Stimulated activated CD4-positive, alpha-beta T cell treated with anti-CD3 and anti-CD28 coated beads, Interleukin-12 subunit alpha, Interleukin-12 subunit beta, amount 100 ng/mL, for 4 hours (primary cell): ENCODE measurements at places on chromosomes 12 and 14.

- no peak for DNase-seq
These were observed 29.2 kb downstream of the ATF7 start for GRCh38 chr12:53596920-53597363.

GRCh38 chr14:57388067-57388466 lies 2.3 kb upstream of the NAA30 start:
- DNase-seq = no peak

- DNase-seq = no peak
These were observed 307.9 kb downstream of the CACNA1C start for GRCh38 chr12:2360630-2361170.

DNA sequence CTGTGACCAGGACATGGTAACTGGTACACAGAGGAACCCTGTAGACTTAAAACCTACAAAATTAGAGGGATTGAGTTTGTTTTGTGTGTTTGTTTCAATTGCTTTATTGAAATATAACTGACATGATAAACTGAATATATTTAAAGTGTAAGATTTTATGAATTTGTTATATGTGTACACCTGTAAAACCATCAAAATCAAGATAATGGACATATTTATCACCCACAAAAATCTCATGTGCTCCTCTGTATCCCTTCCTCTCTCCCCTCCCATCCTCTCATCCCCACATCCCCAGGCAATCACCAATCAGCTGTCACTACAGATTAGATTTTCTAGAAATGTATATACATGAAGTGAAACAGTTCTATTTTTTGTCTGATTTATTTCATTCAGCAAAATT lies 565.5 kb downstream of the NOVA1 start:
- no peak for DNase-seq

DNA sequence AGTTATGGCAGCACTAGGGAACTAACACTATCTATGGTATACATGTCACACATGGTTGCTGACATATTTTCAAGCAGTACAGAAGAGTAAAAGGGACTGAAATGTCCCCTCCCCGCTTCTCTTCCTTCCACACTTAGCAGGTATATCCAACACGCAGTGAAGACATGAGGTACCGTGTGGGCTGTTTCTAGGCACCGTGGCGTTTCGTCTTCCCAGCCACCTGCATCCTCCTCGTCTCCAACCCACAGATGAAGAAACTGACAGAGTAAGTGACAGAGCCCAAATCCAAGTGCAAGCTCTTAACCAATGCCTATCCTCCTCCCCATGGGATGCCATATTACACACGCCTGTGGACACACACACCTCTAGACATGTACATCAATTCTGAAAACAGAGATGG lies 32.4 kb downstream of the SLC8B1 start:
- DNase-seq = no peak

DNA sequence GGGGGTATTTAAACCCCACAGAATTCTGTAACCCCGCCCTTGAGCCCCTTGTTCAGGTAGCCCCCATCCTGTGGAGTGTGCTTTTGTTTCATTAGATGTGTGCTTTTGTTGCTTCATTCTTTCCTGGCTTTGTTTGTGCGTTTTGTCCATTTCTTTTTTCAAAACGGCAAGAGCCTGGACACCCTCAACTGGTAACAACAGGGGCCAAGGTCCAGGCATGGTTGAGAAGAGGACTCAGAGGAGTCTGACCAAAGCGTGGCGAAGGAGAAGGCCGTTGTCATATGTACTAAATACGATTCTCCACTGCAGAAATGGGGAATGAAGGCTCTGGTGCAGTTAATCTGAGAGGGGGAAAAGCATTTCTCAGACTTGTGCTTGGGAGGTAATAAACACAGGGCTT lies 46.0 kb upstream of the GNPNAT1 start:
- DNase-seq = no peak

DNA sequence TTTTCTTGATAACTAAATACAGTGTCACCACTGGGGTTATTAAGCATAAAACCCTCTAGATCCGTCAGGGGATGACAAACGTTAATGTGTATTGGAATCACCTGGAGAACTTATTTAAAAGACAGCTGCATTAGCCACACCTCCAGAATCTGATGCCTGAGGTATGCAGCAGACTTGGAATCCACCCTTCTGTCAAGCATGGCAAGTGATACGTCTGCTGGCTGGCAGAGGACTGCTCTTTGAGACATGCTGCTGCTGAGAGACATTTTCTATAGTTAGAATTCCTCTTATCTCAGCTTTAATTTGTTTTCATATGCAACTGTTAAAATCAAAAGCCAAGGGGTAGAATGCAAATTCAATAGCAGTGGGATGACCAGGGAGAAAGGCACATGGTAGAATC lies 496.3 kb downstream of the NELL2 start:
- no peak for DNase-seq

GRCh38 chr12:31570880-31571279 lies 20.1 kb downstream of the DENND5B start:
- DNase-seq = no peak

DNA sequence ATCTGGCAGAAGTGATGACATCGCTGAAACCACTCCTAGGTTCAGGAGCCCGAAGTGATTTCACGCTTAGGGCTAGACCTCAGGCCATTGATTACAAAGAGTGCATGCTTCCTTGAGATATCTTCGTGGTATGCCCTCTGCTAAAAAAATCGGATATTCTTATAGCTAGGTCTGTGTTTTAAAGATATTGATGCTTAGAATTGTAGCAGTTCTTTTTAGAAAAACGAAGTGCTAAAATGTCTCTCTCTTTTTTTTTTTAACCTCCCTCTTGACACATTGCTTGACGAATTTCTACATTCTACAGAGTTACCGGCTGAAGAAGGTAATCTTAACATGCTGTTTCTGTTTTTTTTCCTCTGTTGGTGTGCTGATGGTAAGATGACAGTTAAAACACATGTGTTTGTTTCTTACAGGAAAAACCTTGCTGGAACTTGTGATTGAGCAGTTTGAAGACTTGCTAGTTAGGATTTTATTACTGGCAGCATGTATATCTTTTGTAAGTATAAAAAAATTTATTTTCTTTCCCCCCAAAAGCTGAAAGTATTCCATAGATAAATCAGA lies 1.3 kb downstream of the ATP2A2 start:
- DNase-seq = no peak

DNA sequence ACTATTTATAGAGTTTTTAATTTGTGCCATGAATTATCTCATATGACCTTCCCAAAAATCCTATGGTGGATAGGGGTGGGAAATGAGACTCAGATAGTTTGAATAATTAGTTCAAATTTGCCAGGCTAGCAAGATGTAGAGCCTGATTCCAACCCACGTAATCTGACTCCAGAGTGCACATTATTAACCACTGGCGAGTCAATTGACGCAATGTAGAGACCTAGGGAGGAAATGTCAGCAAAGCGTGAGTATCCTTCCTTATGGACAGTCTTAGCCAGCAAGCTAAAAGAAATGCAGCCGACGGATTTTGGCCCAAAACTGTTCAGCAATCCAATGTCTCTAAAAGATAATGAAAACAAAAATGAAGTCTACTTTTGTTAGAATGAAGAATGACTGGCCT lies 193.3 kb upstream of the KRR1 start:
- no peak for DNase-seq

- no peak for DNase-seq
These were observed 195.9 kb upstream of the PLEKHG7 start for GRCh38 chr12:92506891-92507290.

DNA sequence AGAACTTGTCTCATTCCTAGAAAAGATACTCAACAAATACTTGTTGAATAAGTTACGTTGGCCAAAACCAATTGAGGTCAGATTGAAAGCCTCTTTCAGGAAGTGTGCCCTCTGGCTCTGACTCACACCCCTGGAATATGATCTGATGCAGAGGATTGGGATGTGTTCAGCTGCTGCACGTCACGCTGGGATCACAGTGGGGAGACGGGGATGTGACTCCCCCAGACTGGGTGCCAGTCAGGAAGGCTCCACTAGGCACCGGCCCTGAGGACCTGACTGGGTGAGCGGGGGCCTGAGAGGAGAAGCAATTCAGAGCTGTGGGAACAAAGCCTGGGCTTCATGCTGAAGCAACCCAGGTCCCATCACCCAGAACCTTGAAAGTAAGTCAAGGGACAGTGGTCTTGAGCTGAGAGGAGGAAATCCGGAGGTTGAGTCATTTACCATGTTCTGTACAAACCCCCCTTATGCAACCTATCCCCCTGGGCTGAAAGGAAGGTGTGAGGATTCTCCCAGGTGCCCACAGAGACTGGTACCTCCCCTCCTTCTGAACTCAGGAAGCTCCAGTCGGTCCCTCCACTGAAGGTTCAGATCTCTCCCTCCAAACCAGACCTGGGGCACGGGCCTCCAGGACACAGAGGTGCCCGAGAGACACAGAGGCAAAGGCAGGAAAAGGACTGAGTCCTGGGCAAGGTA lies 3.9 kb downstream of the CEBPE start:
- DNase-seq = no peak

DNA sequence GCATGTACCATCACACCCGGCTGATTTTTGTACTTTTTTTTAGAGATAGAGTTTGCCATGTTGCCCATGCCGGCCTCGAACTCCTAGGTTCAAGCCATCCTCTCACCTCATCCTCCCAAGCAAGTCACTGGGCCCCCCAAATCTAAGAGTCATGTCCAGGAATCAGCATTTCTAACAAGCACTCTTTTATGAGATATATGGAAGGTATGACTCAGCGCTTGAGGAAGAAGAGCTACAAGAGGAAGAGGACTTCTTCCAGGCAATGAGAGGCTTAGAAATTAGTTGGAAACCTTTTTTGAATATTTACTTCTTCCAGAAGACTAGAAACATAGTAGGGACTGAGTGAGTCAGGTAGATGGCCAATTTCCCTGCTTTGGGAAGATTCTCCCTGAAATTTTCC lies 114.5 kb downstream of the HMGA2 start:
- DNase-seq = no peak

DNA sequence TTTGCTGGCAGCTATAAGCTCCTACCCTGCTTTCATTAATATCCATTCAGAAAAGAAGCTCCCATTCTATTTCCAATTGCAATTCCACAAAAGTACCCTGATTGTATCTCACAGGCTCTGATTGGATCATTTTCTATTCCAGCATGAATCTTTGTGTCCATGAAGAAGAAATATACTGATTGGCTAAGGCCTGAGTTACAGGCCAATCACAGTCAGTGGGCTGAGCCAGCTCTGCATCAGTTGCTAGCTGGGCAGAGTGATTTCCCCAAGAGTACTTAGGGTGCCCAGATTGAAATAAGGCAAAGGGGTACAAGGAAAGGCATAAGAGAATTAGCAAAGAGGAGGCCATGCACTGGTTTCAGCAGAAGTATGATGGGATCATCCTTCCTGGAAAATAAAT lies 14.4 kb downstream of the ART4 start:
- no peak for DNase-seq

DNA sequence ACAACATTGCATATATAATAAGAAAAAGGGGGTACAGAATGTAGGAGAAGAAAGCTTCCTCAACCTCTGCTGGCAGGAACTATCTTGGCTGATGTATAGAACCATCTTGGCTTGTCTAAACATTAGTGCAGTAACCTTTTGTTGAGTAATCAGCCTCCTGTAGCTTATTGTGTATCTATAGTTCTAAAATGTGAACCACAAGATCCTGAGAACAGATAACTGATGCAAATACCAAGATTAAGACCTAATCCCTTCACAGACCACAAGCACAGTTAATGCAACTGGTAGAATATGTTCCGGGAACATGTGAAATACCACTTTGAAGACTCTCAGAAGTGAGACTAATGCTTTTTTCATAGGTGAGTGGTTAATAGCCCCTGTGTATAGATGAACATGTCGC lies 50.7 kb upstream of the KCNC2 start:
- DNase-seq = no peak

DNA sequence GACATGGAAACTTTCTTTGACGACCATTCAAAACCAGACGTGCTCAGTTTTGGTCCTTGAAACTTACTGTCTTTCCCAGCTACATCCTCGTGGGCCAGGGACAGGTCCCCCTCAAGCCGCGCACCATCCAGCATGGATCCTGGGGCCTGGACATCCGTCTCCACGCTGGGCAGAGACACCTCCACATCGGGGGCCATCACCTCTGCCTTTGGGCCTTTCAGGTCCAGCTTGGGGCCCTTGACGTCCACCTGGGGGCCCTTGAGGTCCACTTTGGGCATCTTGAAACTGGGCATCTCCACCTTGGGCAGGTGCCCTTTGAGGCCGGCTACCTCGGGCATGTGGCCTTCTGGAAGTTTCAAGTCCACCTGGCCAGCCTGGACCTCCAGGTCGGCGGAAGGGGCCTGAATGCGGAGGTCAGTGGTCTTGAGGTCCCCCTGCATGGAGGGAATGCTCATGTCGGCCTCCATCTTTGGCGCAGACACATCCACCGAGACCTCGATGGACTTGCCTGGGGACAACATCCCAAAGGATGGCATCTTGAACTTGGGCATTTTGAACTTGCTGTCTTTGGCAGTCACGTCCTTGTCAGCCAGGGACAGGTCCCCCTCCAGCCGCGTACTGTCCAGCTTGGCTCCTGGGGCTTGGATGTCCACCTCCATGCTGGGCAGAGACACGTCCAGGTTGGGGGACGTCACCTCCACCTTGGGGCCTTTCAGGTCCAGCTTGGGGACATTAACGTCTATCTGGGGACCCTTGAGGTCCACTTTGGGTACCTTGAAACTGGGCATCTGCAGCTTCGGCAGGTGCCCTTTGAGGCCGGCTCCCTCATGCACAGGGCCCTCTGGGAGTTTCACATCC lies 17.1 kb downstream of the PLD4 start:
- DNase-seq = no peak

- DNase-seq = no peak
These were observed 42.7 kb upstream of the EAPP start for GRCh38 chr14:34582117-34582680.

DNA sequence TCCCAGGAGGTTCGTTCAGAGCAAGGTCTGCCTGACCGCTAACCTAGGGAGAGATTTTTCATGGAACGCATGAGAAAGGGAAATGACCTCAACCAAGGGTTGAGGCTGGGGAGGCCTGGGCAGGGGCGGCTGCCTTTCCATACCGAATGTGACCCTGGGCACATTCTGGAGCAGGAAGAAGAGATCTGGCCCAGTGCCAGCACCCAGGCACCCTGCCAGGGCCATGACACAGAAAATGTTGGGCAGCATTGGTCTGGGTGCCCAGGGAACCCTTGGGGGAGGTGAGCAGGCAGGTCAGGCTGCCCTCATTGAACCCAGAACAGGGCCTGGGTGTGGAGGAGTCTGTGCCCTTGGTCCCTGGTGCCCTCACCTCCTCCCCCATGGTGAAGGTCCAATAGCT lies 106.8 kb downstream of the CALM1 start:
- no peak for DNase-seq

DNA sequence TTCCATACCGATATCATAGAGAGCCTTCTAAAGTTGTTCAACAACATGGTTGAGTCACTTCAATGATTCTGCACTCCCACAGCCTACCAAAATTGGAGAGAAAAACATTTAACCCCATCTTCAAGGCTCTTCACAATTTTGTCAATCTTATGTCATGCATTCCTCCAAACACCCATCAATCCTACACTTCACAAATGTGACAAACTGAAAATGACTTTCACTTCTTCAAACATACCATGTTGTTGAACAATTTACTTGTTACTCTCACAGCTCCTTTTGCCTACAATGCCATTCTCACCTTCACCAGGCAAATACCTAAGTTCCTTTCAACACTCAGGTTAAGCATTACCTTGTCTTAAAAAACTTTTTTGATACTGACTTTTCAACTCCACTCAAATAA lies 88.0 kb downstream of the OSBPL8 start:
- DNase-seq = no peak

- no peak for DNase-seq
These were observed 54.0 kb upstream of the ATP2B1 start for GRCh38 chr12:89762498-89763170.
